ENCODE measurements at places on chromosomes 16 and 17.

DNA sequence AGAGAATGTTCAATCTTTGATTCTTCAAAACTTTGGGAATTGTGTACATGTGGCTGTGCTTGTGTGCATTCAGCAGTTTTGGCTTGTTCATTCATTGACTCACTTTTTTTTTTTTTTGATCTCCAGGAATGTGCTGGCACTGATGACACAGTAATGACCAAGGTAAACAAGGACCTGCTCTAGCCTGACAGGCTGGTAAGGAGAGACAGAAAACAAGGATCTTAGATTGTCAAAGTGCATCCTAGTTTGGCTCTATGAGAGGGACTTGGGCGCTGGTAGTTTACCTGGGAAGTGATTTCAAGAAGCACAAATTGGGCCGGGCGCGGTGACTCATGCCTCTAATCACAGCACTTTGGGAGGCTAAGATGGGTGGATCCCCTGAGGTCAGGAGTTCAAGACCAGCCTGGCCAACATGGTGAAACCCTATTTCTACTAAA lies 233.1 kb upstream of the WSCD1 start:
- no peak for DNase-seq

DNA sequence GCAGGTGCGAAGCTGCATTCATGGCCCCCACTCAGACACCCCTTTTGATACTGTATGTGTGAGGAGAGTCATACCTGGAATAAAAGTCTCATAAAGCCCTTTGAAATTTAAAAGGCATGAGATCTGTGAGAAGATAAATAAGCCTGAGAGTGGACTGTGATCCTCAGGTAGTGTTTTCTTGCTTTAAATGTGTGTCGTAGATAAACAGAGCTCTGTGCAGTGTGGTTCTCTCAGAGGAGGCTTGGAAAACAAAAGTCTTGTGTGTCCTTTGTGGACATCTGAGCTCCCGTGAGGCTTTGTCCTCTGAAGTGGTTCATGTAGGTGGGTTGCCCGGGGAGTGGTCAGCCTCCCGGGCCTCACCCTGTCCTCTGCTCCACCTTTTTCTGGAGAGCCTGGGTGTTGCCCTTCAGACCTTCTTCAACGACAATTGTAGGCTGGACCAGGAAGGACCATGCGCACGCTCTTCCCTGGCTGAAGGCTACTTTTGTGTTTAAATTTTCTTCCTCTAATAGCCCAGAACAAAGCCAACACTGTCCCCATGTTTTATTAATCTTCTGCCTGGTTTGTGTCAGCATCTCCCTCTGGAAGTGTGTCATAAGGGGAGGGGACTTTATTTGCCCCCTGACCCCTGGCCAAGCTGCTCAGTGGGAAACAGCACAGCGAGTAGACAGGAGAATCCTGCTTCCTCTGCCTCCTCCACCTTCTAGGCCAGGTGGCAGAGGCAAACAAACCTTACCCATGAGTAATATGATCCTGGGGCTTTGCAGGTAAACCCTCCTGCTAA lies 151.2 kb downstream of the MSI2 start:
- DNase-seq, result no peak

DNA sequence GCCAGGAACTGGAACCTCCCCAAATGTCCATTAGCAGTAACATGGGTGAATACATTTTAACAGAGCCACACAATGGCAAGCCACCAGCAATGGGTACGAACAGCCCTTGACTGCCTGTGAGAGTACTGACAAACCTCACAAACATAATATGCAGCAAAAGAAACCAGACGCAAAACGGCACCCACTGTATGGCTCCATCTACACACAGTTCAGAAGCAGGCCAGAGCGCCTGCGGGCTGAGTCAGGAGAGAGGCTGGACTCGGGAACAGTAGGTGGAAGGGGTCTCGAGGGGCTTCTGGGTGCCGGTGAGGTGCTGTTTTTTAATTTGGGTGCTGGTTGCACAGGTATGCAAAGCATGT lies 77.4 kb upstream of the TOB1 start:
- DNase-seq, result no peak

- DNase-seq, result no peak
Observed at GRCh38 chr16:87878704-87879103, 9.4 kb upstream of the SLC7A5 start.

- DNase-seq, result no peak
Observed at GRCh38 chr16:53707671-53708070, 3.7 kb downstream of the FTO start.

DNA sequence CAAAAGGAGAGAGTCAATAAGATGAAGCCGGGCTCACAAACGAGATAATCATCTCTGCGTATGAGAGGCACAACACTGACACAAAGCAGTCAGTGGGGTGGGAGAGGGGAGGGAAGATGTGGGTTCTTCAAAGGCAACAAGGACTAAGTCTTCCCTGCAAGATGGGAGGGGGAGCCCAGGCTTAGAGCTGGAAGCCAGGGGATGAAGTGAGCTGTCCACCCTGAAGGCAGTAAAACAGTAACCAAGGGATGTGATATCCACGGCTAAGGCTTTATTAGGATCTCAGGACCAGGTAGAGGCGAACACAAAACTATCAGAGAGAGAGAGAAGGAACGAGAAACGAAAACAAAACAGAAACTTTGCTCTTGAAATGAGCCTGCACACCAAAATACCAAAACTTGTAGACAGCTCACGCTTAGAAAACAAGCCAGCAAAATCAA lies 115.9 kb downstream of the DYNLRB2 start:
- DNase-seq, result no peak

DNA sequence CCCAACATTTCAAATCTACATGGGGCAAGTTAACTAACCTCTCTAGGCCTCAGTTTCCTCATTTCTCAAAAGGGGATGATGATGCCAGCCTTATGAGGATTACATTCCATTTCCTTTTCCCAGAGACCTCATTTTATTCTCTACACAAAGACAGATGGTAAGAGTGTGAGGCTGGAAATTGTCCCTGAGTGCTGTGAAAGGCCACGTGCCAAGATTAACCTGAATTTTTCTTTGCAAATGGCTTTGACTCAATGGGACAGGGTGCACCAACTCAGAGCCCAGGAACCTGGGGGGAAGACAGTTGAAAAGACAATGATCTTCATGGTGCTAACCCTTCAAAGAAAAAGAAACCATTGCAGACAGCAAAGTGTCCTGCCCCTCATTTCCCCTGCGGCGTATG lies 332.8 kb downstream of the TMEM114 start:
- no peak for DNase-seq

DNA sequence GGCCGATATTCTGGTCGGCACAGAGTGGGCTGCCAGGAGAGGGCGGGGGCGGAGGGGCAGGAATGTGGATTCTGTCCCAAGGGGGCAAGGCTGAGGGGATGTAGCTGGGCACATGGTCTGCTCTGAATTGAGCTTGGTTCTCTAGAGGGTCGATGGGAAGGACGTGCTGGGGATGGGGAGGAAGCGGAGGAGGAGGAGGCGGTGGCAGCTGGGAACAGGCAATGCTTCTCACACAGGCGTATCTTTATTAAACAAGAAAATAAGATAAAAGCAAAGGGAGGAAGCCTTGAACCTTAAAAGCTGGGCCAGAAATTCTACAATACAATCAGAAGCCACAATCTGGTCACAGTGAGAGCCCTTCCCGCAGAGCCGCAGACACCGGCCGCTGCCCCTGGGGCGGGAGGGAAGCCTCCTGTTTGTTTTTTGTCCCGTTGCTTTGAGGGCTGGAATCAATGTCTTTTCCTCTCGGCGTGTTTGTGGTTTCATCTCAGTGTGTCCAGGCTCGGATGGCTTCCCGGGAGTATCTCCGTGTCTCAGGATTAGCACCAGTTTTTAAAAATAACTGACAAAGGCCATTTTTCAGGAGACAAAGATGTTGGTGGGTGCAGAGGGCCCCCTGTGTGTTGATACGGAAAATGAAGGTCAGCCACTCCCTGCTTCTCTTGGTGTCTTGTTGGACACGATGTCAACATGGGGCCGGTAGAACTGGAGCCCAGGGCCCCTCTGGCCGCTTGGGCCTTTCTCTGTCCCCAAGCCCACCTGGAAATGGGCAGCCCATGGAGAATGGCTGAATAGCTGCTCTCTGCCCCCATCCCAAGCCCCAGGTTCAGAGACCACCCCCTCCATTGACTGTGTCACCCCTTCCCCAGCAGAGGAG lies 12.3 kb upstream of the SLC7A5 start:
- DNase-seq, result no peak

DNA sequence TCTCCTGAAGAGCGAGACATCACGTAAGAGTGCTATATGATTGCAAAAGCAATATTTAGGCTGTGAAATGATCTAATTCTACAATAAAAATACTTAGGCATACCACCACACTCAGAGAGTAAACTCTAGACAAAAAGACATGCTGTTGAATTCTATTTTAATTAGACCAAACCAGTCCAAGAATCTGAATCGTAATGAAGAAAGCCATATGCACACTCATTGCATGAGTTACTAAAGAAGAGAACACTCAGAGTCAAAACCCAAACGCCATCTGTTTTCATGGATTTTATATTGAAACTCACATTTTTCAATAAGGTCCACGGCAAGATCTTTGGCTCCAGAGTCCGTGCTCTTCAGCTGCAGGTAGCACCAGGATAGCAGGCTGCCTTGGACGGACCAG lies 65.2 kb downstream of the ZZEF1 start:
- no peak for DNase-seq

DNA sequence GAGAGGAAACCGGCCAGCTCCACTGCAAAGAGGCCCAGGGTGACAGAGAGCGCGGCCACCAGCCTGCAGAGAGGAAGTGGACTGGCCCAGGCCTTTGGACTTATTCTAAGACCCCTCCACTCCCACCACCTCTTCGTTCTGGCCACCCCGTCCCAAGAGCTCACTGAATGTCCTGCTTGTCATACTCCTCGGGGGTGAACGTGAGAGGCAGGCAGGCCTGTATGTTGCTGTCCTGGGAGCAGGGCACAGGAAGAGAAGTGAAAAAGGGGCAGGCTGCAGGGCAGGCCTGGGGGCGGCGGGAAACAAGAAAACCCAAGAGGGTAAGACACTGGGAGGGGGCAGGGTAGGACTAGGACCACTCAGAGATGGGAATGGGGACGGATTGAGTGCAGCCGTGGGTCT lies 384 bp downstream of the TMEM107 start:
- no peak for DNase-seq

GRCh38 chr16:78599271-78599670 lies 499.8 kb downstream of the WWOX start:
- no peak for DNase-seq

GRCh38 chr17:74049967-74050458 lies 153.5 kb upstream of the RPL38 start:
- DNase-seq, result no peak

- no peak for DNase-seq
Observed at GRCh38 chr16:3135126-3135715, 392 bp downstream of the ZNF213 start.

DNA sequence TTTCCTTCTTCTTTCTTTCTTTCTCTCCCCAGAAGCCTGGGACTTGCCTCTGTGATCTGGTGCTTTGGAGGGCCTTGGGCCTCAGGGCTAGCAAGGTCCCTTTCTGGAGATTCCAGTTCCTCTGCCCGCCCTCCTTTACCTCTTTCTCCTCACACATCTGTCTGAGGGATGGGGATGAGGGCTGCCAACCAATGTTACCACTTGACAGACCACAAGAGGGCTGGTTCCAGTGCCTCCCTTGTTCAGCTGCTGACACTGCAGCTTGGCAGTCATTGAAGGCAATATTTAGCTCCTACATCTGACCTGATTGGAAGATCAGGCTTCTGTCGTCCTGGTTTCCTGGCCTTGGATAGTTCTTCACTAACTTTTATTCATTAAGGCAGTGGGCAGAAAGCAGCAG lies 3.6 kb upstream of the ZNF652 start:
- peak; percentile 9 for DNase-seq

DNA sequence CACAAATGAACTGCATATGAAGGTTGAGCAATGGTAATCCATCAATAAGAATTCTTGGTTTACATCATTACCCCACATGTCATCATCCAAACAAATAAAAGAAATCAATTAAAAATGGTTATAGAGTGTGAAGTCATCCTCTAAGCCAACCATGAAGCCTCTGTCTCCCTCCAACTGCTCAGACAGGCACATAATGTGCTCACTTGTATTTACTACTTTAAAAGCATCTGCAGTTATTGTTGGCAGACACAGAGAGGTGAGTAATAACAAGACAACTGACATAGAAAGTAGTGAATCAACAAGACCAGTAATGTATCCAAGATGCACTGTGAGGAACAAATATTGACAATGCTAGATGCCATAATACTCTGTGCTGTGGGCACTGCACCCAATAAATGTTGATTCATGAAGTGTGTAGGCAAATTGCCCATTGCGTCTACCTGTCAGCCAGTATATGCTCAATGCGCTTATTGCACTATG lies 20.0 kb downstream of the ADAMTS18 start:
- no peak for DNase-seq

GRCh38 chr16:47753659-47754058 lies 292.5 kb downstream of the PHKB start:
- no peak for DNase-seq

DNA sequence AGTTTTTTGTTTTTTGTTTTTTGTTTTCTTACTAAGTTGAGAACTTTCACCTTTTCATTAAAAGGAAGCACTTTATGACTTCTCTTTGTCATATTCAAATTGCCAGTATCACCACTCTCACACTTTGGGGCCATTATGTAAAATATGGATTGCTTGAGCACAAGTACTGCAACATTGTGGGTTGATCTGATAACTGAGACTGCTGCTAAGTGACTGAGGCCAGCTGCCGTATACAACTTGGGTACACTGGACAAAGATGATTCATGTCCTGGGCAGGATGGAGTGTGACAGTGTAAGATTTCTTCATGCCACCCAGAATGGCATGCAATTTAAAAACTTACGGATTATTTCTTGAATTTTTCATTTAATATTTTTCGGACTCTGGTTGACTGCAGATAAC lies 7.8 kb downstream of the TTC19 start:
- no peak for DNase-seq

GRCh38 chr16:21638573-21638975 lies 13.8 kb downstream of the IGSF6 start:
- no peak for DNase-seq

DNA sequence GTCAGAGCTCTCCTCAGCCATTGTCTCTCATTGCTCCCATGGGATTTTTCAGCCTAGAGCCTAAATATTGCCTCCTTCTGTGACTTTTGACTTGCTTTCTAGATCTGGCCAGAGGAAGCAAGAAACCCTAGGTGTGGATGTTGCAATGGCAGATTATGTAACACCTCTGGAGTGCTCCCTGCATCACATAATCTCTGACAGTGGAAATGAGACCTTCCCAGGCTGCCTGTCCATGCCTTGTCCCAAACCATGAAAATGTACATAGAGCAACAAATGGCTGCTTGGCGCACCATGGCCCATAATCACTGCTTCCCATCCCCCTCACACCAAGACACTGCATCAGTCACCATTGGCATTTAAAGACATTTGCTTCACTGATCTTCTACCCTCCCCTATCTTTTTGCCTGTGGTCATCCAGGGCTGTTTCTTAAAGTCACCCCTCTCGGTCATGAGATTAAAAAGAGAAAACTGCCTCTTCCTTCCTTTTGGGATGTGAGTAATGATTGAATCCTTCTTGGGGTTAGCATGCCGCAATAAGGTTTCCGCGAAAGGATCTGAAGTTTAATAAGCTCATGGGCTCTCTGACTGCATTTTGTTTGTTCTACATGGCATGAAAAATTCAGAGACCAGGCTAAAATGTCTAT lies 34.2 kb upstream of the CCL2 start:
- no peak for DNase-seq

GRCh38 chr16:68197250-68197649 lies 38.7 kb downstream of the ESRP2 start:
- no peak for DNase-seq

GRCh38 chr16:31273187-31273586 lies 13.4 kb downstream of the ITGAM start:
- no peak for DNase-seq
